NCI-H1694 treated with DMSO at 0.1 percent for 48 hours (cell line): ENCODE measurements at places on chromosomes 3 and 15.

GRCh38 chr3:17910922-17911321 is 168.5 kb upstream of the TBC1D5 start:
- DNase-seq, result no peak

DNA sequence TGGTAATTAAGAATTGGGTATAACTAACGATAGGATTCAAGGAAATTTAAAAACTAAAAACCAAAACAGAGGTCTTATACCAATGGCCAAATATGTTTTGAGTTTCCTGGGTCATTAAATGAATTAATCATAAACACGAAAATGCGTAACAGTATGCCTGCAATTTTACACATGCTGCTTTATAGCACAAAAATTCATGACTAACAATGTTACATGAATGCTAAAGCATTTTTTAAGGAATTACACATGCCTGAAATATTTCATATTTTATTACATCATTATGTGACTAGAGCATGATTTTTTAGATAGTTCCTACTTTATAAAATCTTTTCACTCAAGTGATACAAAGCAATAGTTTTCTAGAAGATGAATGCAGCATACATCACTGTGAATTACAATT is 74.7 kb downstream of the ZNF148 start:
- DNase-seq, result no peak

DNA sequence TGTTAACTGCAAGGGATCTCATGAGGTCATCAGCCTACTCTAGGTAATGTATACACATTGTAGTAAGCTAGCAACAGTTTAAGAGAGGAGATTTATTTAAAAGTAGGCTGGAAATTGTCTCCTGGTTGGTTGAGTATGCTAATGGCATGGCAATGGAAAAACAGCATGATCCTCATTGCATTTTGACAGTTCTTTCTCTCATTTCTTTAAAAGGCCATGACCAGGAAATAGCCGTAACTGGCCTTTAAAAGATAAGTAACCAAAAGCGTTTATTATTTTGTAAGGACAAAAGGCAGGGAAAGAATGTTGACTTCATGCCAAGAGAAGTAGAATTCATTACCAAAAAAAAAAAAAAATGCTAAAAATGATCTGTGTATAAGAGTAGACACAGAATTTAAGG is 310.3 kb downstream of the FGF12 start:
- DNase-seq, result no peak

DNA sequence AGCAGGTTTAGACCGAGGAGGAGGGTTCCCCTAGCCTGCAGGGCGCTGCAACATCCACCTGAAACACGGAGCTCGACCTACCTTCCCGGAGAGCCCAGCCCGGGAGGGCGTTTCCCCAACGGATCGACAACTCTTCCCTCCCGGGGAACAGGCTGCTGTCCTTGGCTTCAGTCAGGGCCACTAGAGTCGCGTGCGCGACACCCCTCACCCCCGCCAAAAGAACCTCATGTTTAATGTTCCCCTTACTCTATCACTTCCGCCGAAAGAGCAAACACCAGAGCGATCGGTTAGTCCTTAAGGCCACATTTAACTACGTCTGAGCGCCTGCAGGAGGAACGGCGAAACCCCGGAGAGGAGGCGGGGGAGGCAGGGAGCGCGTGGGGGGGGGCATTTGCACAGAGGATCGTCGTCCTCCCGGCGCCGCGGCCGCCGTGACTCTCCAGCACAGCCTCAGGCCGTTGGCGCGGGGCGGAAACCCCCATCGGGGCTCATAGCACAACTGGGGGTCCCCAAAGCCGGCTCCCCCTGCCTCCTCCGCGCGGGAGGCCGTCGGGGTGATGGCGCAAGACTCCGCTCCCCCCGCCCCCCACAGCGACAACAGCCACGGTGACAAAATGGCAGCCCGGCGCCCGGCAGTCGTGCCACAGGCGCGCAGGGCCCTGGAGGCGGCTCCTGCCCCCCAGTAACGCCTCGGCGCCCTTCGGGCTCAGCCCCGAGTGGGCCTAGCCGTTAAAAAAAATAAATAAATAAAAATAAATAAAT is 3.2 kb downstream of the ANP32A start:
- DNase-seq, result no peak

DNA sequence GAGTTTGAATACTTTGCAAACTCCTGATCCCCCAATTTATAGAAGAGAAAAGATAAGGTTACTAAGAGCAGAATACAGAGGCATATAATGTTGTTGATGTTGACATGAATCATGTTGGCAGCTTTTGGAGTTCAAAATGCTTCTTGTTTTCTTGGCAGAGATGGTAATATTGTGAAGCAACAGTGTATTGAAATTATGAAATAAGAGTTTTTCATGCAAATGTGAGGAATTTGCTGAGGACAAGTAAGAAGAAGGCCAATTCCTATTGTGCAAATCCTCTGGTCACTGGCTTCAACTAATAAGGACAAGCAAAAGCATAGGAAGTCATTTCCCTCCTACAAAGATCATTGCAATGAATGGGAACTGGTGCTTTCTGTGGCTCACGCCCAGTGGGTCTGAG is 126.9 kb upstream of the CHL1 start:
- no peak for DNase-seq

DNA sequence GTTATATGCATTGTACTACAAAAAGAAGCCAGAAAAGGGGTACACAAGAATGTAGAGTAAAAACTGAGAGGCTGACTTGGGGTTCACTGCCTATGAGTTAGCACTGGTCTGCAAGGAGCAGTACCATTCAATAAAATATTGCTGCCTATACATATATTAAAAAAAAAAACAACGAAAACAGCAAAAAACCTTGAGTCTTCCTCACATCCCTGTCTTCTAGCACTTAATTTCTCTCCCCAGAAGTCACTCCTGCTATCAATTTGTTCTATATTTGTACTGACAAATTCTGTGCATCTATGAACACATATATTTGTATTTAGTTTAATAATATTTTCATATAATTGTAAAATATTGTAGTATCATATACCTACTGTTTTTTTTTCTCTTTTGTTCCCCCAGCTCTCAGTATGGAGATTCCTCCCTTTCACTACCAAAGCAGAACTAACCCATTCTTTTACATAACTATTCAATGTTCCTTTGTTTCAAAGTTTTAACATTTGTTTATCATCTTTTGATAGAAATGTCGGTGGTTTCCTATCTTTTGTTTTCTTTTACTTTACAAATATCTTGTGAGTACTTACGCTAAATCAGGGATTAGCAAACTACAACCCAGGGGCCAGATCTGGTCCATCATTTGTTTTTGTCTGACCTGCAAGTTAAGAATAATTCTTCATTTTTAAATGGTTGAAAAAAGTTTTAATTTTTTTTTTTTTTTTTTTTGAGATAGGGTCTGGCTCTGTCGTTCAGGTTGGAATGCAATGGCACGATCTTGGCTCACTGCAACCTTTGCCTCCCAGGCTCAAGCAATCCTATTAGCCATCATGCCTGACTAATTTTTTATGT is 14.8 kb upstream of the FEM1B start:
- no peak for DNase-seq

- no peak for DNase-seq
These were observed 428.3 kb downstream of the GABRG3 start for GRCh38 chr15:27399241-27399640.

DNA sequence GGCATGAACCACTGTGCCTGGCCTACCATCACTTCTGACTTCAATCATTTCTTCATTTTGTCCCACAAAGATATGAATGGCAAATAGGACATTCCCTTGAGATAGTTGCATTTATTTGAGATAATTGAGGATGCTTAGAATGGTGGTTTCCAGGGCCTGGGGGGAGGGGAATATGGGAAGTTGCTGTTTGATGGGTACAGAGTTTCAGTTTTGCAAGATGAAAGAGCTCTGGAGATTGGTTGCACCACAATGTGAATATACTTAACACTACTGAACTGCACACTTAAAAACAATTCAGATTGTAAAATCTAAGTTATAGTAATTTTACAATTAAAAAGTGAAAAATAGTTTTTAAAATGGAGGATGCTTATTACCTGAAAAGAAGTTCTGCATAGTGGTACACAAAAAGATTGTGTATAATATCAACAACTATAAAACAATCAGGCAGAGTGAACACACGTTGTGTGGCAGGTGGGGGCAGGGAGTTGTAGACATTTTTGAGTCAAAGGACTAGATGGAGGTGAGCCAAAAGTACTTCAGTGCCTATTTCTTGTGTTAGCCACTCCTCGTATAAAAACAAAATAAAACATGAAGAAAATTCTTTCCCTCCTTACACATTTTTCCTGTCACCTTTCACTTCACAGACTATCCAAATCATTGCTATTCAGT is 18.5 kb upstream of the RIOX2 start:
- DNase-seq, result no peak

GRCh38 chr3:31004025-31004678 is 109.7 kb upstream of the GADL1 start:
- DNase-seq, result no peak

GRCh38 chr3:17515445-17516234 is 226.8 kb downstream of the TBC1D5 start:
- no peak for DNase-seq

DNA sequence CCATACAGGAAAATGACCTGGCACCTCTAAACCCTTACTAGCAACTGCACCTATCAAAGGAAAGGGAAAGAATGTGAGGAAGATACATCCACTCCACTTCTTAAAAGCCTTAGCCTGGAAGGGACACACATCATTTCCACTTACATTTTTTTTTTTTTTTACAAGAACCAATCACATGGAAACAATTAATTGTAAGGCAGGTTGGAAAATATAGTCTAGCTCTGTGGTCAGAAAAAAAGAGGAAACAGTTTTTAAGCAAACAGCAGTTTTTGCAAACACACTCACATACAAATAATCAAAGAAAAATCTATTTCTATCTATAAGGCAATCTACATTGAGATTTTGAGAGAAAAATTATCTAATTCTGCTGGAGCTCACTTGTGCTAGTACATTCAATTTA is 98.9 kb upstream of the SPRED1 start:
- no peak for DNase-seq

GRCh38 chr3:141051443-141052200 is 475 bp downstream of the SPSB4 start:
- peak; percentile 41 for DNase-seq

DNA sequence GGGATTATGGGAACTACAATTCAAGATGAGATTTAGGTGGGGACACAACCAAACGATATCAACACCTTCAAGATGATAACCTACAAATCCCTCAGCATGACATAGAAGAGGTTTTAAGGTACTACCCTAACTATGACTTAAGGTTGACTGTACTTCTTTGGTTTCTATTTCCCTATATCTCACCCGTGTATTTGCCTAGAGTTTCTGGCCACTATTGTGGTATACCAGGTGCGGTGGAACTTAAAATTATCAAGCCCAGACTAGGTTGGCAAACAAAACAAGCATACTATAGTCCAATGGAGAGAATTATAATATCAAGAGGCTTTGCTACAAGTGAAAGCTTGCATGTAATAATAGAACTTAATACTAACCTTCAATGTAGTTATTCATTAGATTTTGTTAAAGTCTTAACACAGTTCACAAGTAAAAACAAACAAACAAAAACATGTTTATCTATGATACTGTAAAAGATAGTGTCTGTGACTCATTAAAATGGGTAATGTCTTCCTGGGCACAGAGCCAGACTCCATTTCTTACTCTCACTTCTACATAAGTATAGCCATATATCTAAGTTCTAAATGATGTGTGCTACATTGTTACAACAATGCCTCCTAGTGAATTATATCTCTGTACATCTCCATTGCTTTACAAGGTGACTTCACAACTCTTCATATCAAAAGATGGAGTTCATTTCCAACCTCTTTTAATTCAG is 479.1 kb downstream of the ZBBX start:
- no peak for DNase-seq

DNA sequence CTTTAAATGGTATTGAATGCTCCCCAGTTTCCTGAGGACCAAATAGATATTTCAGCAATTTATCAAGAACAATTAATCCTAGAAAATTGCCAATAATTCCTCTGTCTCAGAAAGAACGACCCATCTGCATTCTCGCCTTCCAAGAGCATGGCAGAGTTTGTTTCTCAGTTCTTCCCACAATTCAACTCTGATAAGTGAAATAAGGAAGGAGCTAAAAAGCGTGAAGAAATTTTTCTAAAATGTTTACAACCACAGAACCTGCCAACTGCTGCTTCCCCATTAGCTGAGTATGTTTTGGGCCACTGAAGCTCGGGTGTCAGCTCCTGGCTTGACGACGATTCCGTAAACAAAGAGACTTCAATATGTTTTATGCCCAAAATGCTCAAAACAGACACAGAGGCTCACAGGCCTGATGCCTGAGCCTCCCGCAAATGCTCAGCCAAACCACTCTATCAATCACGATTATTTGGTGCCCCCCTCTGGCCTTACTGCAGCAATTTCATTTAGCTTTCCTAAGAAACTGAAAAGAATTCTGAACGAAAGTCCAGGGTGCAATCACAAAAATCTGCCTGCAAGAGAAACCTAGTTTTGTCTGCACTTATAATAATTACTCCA is 259.2 kb upstream of the CCDC54 start:
- peak; percentile 84 for DNase-seq

GRCh38 chr15:31074321-31074720 is 27.2 kb downstream of the TRPM1 start:
- DNase-seq, result no peak

DNA sequence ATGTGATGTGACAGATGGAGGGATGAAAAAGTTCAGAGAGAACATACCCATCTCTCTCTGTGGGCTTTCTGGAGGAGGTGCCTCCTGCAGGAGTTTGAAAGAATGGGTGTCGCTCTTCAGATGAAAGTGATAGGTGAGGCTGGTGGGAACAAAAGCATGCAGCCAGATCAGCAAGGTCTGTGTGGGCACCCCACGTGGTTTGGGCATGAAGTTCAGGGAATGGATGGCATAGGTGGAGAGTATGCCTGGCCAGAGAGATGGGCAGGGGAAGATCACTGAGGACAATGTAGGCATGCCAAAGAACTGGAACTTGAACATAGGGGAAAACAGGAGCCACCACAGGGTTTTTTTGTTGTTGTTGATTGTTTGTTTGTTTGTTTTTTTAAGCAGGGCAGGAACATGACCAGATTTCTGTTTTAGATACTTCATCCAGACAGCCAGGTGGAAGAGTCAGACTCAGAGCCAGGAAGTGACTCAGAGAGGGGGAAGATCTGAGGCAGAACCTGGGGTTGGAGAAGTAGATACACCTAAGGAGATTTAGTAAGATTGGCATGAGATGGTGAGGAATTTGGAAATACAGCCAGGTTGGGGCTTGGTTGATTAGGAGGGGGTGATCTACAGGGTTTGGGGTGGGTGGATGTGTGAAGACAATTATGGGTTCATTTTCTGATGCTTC is 64.8 kb upstream of the CLSTN2 start:
- no peak for DNase-seq

DNA sequence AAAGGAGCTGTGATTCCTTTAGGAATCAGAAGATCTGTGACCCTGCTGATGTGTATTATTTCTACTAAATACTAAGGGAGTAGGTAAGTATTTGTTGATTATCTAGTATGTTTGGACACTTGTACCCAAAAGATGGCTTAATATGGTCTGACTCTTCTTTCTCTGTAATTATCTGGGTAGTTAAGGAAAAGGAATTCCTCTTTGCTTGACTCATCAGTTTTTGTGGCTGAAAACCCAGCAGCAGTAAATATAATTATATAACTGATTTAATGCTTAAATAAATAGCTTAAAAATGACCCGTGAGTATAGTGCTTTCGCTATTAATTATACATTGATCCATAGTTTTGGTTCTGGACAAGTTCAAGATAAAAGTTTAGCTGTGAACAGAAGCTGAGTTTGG is 155.8 kb downstream of the LRTM1 start:
- no peak for DNase-seq
